DMS79 treated with DMSO at 0.1 percent for 48 hours (cell line): ENCODE measurements at places on chromosomes 1 and 21.

GRCh38 chr1:27444632-27445031, 45.3 kb downstream of the WASF2 start:
- no peak for DNase-seq

DNA sequence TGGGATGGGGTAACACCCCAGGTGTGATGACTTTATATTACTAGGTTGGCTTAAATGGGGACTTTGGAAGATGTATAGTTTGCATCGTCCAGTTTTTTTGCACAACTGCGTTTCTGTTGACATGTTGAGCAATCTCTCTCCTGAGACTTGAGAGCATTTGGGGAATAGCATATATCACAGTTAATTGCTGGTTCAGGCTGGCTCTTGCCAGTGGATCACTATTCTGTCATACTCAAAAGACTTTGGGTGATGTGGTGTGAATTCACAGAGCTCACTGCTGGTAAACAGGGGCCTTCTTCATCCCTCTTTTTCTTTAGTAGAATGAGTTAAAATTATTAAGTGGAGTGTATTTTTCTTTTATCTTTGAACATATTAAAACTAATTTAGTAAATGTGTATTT, 44.3 kb downstream of the LHX9 start:
- DNase-seq: no peak

- no peak for DNase-seq
These were observed 389.8 kb upstream of the LYPLAL1 start for GRCh38 chr1:218783916-218784315.

GRCh38 chr1:73034271-73034670, 751.9 kb upstream of the NEGR1 start:
- no peak for DNase-seq

DNA sequence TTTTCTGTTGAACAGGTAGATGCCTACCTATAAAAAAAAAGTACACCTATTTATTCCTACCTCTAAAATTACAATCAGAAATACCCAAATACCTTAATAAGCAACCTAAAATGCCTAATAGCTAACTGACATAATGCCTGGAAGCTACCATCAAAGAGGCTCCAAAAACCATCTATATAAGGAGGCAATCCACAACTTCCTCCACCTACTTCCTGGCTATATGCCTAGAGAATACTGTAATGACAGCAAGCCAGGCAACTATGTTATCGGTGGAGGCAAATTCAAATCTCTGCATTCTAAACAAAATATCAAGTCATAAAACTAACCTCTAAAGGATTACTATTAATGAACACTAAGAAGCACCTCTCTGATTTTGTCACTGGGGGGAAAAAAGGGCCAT, 10.1 kb downstream of the ZNF644 start:
- DNase-seq: no peak

DNA sequence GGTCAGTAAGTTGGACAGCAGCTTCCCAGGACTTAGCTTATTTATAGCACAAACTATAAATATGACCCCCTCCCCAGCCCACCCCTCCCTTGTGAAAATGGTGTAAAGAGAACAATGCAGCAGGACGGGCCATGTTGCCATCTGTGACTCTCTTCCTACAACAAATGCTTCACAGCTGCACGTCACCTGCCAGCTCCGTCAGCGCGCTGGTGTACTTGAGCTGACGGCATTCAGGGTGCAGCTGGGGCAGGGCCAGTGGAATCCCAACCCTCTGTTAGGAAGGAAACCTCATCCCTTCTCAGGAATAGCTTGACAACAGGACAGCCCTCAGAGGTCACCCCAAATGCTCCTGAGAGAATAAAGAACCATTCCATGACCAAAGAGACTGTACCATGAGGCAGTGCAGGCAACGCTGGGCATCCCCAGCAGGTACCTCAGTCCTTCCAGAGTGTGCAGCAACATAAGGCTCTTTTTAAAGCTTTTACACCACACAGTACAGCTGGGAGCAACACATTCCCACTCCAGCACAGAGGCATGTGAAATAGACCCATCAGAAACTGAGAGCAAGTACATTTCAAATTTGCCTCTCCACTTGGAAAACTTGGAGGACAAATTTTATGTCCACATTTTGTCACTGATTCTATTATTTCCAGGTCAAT, 85.0 kb downstream of the ATP1A1 start:
- no peak for DNase-seq
